ENCODE measurements at places on chromosomes 6 and 20.

- DNase-seq: no peak
These were observed 41.0 kb upstream of the MRPS18A start for GRCh38 chr6:43728586-43728985.

- DNase-seq: no peak
These were observed 376.4 kb downstream of the PREX1 start for GRCh38 chr20:48451401-48451800.

DNA sequence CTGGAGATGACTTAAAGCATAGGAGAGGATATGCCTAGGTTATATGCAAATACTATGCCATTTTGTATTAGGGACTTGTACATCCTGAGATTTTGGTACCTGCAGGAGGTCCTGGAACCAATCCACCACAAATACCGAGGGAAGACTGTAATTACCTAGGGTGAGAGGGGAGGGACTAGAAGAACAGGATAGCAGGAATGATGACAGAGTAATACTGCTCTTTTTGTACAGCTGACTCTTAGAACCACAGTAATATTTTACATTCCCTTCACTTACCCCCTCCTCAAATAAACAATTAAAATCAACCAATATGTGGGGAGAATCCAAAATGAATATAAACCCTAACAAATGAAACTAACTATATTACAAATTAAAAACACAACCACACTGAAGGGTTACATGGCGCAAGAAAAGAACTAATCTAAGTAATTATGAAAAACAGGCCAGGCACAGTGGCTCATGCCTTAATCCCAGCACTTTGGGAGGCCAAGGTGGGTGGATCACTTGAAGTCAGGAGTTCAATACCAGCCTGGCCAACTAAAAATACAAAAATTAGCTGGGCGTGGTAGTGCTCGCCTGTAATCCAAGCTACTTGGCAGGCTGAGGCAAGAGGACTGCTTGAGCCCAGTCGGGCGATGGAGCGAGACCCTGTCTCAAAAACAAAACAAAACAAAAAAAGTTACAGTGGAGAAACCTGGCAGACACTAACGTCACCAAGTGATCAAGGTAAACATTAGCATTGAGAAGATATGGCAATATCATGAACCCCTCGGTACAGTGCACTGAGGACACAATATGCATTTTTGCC, 37.1 kb downstream of the MAP1LC3A start:
- no peak for DNase-seq

DNA sequence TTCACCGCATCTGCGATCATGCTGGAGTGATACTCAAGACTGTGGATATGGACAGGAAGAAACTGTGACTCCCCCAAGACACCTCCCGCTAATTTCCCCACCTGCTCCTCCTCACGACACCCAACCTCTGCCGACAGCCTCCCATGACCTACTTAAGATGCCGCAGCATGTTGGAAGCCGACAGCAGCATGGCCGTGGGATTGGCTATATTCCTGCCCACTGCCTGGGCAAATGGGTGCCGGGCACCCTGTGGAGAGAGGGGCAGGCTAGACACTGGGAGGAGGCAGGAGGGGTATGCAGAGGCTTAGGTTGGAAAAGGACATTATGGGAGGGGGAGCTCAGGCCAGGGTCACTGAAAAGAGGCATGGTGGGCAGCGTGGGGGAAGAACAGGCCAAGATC, 4.5 kb downstream of the IDH3B start:
- no peak for DNase-seq

GRCh38 chr6:168516944-168517741, 76.2 kb downstream of the SMOC2 start:
- DNase-seq: no peak

DNA sequence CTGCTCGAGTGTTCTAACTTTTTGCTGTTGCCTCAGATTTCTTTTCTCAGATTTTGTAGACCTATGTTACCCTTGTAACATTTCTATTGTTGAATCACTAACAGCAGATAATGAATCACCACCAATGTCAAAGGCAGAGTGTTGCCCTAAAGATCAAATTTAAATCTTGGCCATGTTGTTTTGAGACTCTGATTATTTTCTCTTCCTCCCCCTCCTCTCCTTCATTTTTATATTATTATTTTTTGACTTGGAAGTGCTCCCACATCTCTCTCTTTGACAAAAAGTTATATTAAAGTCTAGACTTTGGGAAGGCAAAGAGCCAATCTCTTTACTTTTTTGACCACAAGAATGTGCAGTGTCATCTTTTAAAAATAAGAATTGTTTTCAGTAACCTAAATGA, 422.7 kb downstream of the NKAIN2 start:
- no peak for DNase-seq

GRCh38 chr20:10332656-10333415, 101.2 kb downstream of the MKKS start:
- DNase-seq: peak; percentile 97

DNA sequence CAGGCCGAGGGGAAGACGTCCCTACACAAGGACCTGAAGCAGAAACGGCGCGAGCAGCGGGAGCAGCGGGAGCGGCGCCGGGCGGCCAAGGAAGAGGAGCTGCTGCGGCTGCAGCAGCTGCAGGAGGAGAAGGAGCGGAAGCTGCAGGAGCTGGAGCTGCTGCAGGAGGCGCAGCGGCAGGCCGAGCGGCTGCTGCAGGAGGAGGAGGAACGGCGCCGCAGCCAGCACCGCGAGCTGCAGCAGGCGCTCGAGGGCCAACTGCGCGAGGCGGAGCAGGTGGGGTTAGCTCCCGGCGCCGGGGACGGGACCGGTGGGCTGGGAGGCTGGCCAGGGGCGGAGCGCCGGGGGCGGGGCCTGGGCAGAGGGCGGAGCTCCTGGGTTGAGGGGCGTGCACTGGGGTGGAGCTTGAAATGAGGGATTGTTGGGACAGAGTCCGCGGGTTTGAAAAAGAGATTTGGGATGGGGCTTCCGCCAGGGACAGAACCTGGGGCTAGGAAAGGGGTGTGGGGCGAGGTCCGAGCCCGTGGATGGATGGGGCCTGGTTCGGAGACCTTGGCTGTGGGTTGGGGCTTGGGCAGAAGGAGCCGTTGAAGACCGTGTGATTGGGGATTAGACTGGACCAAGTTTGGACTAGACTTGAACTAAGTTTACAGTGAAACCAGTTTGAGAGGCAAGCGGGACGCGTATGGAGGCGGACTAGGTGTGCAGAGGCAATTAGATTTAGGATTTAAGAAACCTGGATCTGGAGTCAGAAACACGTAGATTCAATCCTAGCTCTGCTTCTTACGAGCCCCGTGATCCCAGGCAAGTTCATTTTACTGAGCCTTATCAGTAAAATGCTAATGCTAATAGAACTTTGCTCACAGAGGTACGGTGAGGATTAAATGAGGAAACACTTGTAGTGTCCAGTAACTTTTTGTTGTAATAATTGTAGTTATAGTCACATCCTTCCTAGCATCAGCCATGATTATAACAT, 20.9 kb downstream of the DEF6 start:
- peak; percentile 62 for DNase-seq

- DNase-seq: peak; percentile 79
These were observed 657 bp downstream of the RALY start for GRCh38 chr20:33994222-33994913.

GRCh38 chr6:91081452-91082067, 494.7 kb upstream of the MAP3K7 start:
- DNase-seq: peak; percentile 3

GRCh38 chr6:34004706-34005105, 141.2 kb downstream of the GRM4 start:
- no peak for DNase-seq

- DNase-seq: peak; percentile 91
These were observed 134.9 kb downstream of the TMEM200A start for GRCh38 chr6:130500693-130501092.

- DNase-seq: peak; percentile 69
These were observed 21.4 kb upstream of the PI16 start for GRCh38 chr6:36933102-36933501.

DNA sequence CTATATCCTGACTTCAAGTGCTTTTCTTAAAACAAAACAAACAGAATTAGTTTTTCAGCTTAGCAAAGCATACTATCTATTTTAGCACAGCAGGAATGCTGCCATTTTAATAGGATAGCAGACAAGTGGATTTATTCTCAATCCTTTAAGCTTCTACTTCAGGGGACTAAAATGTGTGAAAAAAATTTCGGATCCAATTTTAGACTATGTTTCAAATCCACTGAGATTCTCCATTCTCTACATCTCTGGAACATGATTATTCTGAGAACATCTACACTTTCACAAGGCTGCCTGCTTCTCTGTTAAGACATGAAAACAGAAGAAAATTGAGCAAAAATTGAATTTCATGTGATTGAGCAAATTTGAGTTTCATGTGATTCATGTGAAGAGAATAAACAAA, 1321.3 kb downstream of the HACE1 start:
- DNase-seq: no peak
